ENCODE measurements at places on chromosomes 7 and 10. TPM values are rescaled to one million over a fixed set of nuclear protein-coding genes. Genes with fewer than 3 reads are reported as not detected.

- DNase-seq: no peak
- H3K4me3 ChIP-seq: peak overlapping the region; percentile 84
- no peaks in the 10 kb centered on the region for H3K27me3 ChIP-seq
- peak overlapping the region; percentile 95 for H3K27ac ChIP-seq
- peaks cover 15% of the 10 kb centered on the region for H3K36me3 ChIP-seq
- peaks cover 46% of the 10 kb centered on the region for H3K4me1 ChIP-seq
Measured at GRCh38 chr7:107890493-107890961, 456 bp upstream of the DLD start.

- no peak overlapping the region for H3K4me3 ChIP-seq
- DNase-seq: no peak
- H3K27ac ChIP-seq: no peak overlapping the region
- H3K27me3 ChIP-seq: no peaks in the 10 kb centered on the region
- no peaks in the 10 kb centered on the region for H3K36me3 ChIP-seq
- no peaks in the 10 kb centered on the region for H3K4me1 ChIP-seq
Measured at GRCh38 chr10:114356126-114356525, 48.2 kb downstream of the AFAP1L2 start.

GRCh38 chr10:106863549-106863948 is 301.0 kb downstream of the SORCS1 start:
- no peak for DNase-seq
- no peaks in the 10 kb centered on the region for H3K36me3 ChIP-seq
- no peak overlapping the region for H3K27ac ChIP-seq
- no peaks in the 10 kb centered on the region for H3K4me1 ChIP-seq
- no peaks in the 10 kb centered on the region for H3K27me3 ChIP-seq
- no peak overlapping the region for H3K4me3 ChIP-seq

GRCh38 chr7:23293500-23294073 is 5.6 kb upstream of the MALSU1 start:
- DNase-seq: no peak
- no peaks in the 10 kb centered on the region for H3K36me3 ChIP-seq
- H3K4me3 ChIP-seq: no peak overlapping the region

Gene SORBS1
- 0.93 TPM for total RNA-seq

Gene FAM180A
- total RNA-seq: not detected
